ENCODE measurements at places on chromosomes 16 and 17.

DNA sequence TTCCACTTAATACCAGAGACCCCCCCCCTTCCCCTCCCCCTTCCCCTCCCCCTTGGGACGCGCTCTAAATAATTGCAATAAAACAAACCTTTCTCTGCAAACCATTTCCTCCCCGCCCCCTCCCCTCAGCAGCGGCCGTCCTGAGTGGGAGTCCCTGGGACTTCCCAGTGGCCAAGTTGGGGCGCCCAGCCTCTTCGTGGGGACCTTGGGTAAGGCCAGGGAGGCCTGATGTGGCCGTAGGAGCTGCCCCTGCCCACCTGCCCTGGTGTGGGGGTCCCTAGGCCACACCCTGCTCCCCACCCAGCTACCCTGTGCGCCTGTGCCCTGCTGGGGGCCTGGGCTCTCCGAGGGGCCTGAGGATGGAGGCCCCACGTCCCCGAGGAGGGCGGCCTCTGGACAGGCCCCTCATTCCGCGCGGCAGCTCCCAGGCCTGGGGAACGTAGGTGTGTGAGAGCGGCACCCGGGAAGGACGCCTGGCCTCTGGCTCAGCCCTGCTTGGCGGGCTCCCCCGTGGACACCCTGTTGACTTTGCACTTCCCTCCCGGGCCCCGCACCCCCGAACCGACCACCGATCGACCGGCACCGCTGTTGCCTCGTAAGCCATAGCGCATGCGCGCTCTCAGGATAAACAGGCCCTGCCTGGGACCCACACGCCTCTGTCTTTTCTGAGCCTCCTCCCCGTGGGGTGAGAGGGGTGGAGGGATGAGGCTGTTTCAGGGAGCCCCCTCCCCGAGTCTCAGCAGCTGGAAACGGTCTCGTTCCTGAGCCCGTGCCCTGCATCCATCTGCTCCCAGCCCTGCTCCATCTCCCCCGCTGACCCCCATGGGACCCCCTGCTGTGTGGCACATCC is 9.0 kb downstream of the NTHL1 start:
- peak overlapping the region; percentile 51 for H3K27ac ChIP-seq
- no peak for DNase-seq
- H3K4me1 ChIP-seq = peaks cover 16% of the 10 kb centered on the region
- H3K27me3 ChIP-seq = no peaks in the 10 kb centered on the region

GRCh38 chr16:58187665-58188421 is 10.1 kb downstream of the CSNK2A2 start:
- DNase-seq = no peak
- peaks cover 31% of the 10 kb centered on the region for H3K36me3 ChIP-seq
- no peak overlapping the region for H3K27ac ChIP-seq
- H3K4me3 ChIP-seq = no peak overlapping the region
- H3K4me1 ChIP-seq = no peaks in the 10 kb centered on the region

GRCh38 chr16:64311241-64311640 is 810.6 kb downstream of the CDH11 start:
- no peak overlapping the region for H3K27ac ChIP-seq
- H3K4me1 ChIP-seq = no peaks in the 10 kb centered on the region
- no peak for DNase-seq
- H3K27me3 ChIP-seq = no peaks in the 10 kb centered on the region
- H3K36me3 ChIP-seq = no peaks in the 10 kb centered on the region

- no peaks in the 10 kb centered on the region for H3K36me3 ChIP-seq
- peak overlapping the region; percentile 72 for H3K27ac ChIP-seq
- no peak overlapping the region for H3K4me3 ChIP-seq
- DNase-seq = no peak
These were observed 27.2 kb downstream of the CLEC16A start for GRCh38 chr16:10971560-10971961.

- H3K27me3 ChIP-seq = no peaks in the 10 kb centered on the region
- no peak overlapping the region for H3K27ac ChIP-seq
- H3K4me1 ChIP-seq = peaks cover 26% of the 10 kb centered on the region
These were observed 32.5 kb downstream of the SPHK1 start for GRCh38 chr17:76416899-76417298.

DNA sequence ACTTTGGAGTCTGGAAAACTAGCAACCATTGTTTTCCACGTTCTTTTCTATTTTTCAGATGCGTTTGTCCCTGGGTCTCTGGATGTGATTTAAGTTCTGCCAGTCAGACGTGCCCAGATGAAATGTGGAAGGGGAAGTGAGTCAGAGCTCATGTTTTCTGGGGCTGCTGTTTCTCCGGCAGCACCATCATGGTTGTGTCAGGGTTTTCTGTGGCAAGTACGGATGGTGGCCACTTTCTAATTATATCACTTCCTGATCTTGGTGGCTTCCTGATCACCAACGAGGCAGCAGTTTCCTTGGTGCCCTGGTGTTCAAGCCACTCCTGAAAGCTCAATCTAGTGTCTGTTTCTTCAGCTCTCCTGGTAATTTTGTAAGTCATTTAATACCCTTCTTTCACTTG is 31.4 kb upstream of the PMFBP1 start:
- H3K36me3 ChIP-seq = no peaks in the 10 kb centered on the region
- H3K4me1 ChIP-seq = no peaks in the 10 kb centered on the region
- peak; percentile 16 for DNase-seq
- no peak overlapping the region for H3K4me3 ChIP-seq
- no peaks in the 10 kb centered on the region for H3K27me3 ChIP-seq

DNA sequence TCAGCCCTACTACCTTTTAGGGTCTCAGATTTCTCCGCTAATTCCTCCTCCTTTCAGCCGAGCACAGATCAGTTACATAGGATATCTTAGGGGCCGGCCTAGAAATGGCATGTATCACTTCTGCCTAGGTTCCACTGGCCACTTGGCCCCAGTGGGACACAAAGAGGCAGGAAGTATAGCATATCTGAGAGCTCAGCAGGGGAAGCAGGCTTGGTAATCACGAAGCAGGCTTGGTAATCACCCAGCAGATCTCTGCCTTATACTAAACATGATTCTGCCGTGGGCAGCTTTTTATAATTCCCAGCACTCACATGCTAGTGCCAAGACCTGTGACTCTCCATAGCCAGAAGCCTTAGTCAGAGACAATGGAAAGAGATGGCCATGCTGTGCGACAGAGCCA is 59.6 kb upstream of the CACNG5 start:
- DNase-seq = no peak
- H3K27me3 ChIP-seq = no peaks in the 10 kb centered on the region
- no peak overlapping the region for H3K4me3 ChIP-seq

GRCh38 chr16:69465083-69465721 is 40.8 kb downstream of the CYB5B start:
- no peaks in the 10 kb centered on the region for H3K4me1 ChIP-seq
- H3K27me3 ChIP-seq = no peaks in the 10 kb centered on the region
- peaks cover 4% of the 10 kb centered on the region for H3K36me3 ChIP-seq

DNA sequence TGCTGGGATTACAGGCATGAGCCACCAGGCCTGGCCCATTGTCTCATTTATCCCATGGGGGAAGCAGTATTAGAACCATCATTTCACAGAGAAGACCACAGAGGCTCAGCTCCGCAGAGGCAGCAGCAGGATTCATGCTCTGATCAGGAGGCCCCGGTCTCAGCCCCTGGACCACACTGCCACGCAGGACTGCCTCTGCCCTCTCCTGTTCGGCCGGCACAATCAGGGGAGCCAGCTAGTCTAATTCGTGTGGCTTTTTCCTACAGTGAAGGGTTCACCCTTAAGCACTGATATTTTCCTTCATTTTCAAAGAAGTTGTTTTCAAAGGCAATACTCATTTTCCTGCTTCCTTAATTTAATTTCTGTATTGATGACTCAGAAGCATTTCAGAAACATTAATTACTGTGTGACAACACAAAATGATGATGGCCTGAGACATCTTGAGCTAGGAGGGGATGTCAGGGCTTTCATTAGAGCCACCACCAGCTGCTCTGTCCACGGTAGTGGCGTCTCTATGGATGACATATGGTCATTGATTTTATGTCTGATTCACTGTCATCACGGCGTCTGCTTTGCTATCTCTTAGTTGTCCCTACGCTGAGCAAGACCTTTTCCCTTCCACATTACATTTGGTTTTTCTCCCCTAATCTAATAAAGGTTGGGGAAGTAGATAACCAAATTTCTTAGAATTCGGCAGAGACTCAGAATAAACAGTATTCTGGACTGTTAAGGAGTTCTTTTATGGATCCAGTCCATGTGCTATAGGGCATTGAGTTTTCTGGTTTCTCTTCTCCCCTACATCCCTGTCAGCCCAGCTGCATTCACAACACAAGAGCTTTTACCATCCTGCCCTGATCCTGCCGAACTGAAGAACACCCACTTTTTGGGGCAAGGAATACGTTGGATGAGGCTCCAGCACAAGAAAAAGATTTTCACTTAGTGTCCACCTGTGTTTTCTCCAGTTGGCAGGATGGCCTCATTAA is 314.0 kb downstream of the SLC39A11 start:
- no peaks in the 10 kb centered on the region for H3K36me3 ChIP-seq
- DNase-seq = no peak
- no peaks in the 10 kb centered on the region for H3K27me3 ChIP-seq
- H3K4me1 ChIP-seq = no peaks in the 10 kb centered on the region
- H3K4me3 ChIP-seq = no peak overlapping the region

GRCh38 chr16:87681981-87682570 is 79.8 kb downstream of the JPH3 start:
- H3K36me3 ChIP-seq = no peaks in the 10 kb centered on the region
- no peak overlapping the region for H3K4me3 ChIP-seq
- no peaks in the 10 kb centered on the region for H3K27me3 ChIP-seq

DNA sequence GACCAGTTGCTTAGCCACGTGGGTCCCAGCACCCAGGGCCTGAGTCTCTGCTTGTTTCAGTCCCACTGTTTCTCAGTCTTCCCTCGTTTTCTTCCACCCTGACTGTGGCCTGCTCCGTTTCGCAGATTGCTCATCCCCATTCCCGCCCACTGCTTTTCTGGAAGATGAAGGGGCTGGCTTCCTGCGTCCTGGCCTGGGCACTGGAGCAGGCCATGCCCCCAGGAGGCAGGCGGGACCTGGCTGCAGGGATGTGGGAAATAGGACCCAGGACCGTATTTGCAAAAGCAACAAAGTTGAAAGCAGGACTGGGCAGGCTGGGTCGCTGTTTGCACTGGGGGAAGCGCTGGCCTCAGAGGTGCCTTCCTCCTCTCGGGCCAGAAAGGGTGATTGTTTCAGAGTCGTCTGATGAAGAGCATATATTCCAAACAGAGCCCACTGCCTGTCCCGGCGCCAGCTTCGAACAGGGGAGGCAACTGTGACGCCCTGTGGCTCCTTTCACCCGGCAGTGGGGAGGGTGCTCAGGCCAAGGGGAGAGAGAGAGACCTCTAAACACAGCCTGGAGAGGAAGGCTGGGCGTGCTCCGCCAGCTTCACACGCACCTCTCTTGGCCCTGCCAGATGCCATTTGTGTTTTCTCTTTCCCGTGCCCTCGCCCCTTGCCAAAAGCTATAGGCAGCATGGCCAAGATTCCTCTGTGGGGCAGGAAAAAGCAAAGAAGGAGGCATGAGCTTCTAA is 108.6 kb downstream of the CMIP start:
- DNase-seq = no peak
- no peaks in the 10 kb centered on the region for H3K36me3 ChIP-seq
- H3K27me3 ChIP-seq = no peaks in the 10 kb centered on the region
- peaks cover 11% of the 10 kb centered on the region for H3K4me1 ChIP-seq
- H3K4me3 ChIP-seq = peak overlapping the region; percentile 44

DNA sequence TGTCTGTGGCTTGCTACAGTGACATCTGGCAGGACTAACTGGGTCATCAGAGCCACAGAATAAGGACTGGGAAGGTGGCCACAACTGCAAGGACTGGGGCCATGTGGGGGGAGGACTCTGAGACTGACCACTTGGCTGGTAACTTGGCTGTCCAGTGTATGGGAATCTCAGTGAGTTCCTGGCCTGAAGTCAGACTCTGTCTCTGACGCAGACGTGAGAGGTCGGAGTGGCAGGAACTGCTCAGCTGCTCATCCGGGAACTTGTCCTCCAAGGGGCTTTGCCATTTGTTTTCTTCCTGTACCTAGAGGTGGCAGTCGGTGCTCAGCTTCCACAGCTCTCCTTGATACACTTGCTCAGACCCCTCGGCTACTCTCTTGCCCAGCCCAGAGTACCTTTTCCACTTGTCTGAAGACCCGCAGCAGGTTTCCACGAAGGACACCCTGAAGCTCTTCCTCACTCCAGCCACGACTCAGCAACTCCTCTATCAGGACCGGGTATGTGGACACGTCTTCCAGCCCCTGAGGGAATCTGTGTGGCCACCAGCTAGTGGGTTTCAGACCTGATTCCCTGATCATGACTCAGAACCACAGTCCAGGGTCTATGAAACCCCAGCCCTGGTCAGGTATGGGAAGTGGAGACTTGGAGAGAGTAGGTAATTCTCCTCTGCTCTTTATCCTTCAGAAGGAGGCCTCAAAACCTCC is 7.3 kb upstream of the DPEP3 start:
- no peak overlapping the region for H3K4me3 ChIP-seq
- H3K4me1 ChIP-seq = no peaks in the 10 kb centered on the region
- no peak for DNase-seq
- no peak overlapping the region for H3K27ac ChIP-seq
- H3K36me3 ChIP-seq = no peaks in the 10 kb centered on the region

DNA sequence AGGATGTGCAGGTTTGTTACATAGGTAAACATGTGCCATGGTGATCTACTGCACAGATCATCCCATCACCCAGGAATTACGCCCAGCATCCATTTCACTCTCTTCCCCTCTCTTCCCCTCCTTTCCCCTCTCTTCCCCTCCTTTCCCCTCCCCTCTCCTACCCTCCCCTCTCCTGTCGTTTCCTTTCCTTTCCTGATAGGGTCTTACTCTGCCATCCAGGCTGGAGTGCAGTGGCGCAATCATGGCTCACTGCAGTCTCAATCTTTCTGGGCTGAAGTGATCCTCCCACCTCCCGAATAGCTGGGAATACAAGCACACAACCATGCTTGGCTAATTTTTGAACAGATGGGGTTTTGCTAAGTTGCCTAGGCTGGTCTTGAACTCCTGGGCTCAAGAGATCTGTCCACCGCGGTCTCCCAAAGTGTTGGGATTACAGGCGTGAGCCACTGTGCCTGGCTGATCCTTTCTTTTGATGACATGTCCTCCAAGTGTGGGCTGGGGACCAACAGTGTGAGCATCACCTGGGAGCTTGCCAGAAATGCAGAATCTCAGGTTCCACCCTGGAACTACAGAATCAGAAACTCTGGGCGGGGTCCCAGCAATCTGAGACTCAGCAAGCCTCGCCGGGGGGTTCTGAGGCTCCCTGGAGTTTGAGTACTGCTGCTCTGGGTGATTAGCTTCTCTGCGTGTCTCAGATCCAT is 10.8 kb downstream of the ATP2C2 start:
- no peak overlapping the region for H3K27ac ChIP-seq
- DNase-seq = no peak
- H3K4me3 ChIP-seq = no peak overlapping the region
- no peaks in the 10 kb centered on the region for H3K4me1 ChIP-seq
- no peaks in the 10 kb centered on the region for H3K27me3 ChIP-seq

GRCh38 chr16:66931665-66932064 is 2.5 kb downstream of the CIAO2B start:
- H3K36me3 ChIP-seq = peaks cover 5% of the 10 kb centered on the region
- H3K4me1 ChIP-seq = peaks cover 42% of the 10 kb centered on the region
- no peak overlapping the region for H3K27ac ChIP-seq
- no peaks in the 10 kb centered on the region for H3K27me3 ChIP-seq
- DNase-seq = no peak
- no peak overlapping the region for H3K4me3 ChIP-seq
